ENCODE measurements at places on chromosomes 2 and 18.

DNA sequence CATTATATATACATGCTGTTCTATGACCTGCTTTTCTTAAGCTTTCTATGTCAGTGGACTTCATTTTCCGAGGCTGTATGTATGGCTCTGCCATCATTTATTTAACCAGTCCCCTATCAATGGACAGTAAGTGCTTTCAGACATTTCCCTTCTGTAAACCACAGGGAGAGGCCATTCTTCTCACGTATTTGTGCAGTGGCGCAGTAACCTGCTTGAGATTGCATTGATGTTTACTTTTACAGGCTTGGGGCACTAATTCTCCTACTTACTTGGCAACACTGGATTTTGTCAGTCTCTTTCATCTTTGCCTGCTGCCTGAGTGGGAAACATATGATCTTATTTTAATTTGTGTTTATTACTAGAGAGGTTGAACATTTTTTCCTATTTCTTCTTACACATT lies 52.1 kb downstream of the BOLA3 start:
- DNase-seq, result no peak

DNA sequence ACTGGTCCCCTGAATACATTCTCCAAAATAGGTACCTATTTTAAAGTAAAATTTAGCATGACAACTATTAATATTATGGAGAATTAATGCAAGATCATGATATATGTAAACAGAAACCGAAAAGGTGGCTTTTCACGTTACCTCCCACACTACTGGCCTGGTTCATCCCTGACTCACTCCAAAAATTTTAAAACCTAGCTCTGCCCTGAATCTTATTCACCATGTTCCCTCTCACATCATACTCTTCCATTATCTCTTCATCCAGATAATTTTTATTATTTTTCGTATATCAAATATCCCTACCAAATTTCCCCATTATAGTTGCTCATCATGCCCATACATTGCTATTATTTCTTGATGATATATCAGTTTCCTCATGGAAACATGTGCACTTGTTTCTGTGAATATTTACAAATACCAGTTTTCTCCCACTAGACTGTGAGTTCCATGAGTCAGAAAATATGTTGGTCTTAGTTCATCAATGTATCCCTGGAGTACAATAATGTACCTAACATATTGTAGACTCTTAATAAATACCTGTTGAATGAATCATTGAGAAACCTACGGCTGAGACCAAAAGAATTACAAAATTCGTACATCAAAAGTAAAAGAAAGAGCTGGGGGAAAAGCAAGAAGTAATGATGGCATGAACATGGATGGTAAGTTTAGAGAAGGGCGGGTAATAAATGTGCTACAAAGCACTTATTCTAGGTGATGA lies 360.1 kb upstream of the CHAC2 start:
- DNase-seq, result no peak

DNA sequence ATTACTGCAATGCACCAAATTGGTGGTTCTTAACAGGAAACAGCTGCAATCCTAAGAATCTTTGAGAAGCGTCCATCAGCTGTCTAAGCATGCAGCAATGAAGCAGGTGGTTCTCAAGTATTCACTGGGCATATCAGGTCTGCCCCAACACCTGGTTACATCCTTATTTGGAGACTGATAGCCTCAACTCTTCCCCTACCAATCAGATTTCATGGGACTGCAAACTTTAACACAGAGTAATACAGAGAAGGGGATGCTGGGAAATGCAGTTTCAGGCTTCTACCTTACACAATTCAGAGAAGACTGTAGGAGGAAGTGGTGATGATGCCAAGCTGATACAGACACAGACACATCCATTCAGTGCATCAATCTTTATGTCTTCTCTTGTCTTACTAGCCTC lies 240.5 kb downstream of the BCL2 start:
- no peak for DNase-seq

DNA sequence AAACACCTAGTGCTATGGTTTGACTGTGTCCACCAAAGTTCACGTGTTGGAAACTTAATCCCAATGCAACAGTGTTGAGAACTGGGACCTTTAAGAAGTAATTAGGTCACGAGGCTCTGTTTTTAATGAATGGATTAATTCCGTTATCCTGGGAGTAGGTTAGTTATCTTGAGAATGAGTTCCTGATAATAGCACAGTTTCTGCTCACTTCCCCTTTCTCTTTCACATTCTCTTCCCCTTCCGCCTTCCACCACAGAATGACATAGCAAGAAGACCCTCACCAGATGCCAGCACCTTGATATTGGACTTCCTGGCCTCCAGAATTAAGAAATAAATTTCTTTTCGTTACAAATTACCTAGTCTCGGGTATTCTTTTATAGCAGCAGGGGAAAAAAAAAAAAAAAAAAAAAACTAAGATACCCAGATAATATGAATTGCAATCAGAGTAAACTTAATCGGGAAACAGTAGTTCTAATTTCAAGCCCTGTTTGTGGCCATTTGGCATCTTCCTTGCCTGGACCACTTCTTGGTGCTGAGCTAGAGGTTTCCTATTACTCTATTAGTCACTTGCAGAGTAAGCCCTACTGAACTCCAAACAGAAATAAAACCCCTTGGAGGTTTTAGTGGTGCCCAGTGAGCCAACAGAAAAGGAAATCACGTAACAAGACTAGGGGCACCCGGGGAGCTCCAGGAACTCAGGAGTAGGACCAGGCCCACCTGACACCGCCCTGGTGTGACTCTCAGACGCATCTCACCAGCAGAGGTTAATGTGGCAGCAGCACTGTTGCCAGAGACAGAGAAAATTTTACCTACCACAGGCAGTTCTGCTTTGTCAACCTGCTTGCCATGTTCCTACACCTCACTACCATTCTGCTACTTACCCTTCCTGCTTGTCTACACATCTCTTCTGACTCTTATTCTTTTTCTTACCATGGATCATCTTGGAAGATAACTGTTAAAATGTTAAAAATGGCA lies 147.6 kb upstream of the CAB39 start:
- no peak for DNase-seq

DNA sequence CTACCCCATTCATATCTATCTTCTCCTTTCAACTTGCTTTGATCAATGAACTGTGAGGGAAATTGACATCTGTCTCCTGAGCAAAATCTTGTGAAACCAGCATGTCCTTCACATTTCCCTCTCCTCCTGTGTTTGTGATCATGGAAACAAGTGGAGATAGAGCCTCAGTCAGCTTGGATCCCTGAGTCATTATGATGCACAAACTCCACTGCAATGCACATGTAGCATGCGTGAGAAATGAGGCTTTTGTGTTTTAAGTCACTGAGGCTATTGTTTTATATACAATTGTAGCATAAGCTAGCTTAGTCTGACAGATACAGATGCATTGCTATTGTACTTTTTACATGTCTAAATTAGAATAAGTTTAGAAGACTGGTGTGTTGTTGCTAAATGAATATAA lies 85.2 kb upstream of the HNMT start:
- no peak for DNase-seq

DNA sequence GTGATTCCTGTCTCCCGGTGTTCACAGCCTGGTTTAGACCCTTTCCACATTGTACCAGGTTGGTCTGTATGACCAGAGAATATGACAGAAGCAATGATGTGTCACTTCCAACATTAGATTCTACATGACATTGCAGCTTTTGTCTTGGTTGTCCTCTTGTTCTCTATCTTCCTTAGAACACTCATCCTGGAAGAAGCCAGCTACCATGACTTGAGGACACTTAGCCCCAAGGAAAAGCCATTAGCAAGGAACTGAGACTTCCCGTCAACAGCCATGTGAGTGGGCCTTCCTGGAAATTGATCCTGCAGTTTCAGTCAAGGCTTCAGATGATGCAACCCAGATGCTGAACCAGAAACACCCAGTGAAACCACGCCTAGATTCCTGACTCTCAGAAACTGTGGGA lies 143.3 kb downstream of the MREG start:
- no peak for DNase-seq

- DNase-seq, result no peak
These were observed 99.4 kb upstream of the IL1R2 start for GRCh38 chr2:101892377-101892776.

DNA sequence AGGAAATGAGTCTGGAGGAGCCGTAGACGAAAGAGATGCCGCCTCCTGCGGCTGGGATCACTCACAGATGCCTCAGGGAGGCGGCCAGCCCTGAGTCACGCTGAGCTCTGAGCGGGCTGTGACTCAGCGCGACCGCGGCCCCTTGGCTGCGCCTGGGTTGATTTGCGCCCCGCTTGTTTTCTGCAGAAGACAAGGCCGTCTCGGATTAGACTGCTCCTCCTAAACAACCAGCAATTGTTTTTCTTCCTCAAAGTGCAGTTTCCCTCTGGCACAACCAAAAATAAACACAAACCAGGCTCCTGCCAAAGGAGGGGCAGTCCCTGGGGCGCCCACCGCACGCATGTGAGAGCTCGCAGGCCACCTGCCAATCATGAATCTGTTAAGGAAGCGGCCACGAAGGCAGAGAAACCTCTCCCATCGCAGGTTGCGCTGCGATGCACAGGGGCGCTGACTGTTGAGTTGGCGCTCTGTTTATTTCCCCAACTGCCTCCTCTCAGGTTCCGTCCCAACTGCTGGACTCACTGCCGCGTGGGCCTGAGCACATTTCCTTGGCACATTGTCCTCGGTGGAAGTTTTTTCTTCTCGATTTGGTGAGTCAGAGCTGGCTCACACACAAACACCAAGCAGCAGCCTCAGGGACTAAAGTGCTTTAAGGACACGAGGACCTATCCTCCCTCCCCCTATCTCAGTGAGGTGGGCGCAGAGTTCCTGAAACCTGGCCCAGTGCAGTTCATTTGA lies 85.2 kb upstream of the NDUFV2 start:
- peak; percentile 21 for DNase-seq

- DNase-seq, result no peak
These were observed 181.0 kb upstream of the SALL3 start for GRCh38 chr18:78798402-78799175.

DNA sequence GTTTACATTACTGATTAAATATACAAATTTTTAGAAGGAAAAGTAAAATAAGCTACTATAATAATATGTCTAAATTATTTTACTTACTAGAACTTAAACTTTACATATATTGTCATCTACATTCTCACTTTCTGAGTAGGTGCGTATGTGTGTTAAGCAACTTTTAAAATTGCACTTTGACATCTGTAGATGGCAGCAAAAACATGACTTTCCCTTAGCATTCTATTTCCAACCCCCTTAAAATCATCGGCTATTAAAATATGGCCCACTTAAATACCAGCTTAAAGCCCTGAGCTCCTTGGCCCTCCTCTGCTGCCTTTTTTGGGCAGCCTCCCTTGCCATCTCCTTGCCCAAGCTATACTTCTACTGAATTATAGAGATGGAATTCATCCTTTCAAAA lies 78.0 kb downstream of the UPP2 start:
- DNase-seq, result no peak

DNA sequence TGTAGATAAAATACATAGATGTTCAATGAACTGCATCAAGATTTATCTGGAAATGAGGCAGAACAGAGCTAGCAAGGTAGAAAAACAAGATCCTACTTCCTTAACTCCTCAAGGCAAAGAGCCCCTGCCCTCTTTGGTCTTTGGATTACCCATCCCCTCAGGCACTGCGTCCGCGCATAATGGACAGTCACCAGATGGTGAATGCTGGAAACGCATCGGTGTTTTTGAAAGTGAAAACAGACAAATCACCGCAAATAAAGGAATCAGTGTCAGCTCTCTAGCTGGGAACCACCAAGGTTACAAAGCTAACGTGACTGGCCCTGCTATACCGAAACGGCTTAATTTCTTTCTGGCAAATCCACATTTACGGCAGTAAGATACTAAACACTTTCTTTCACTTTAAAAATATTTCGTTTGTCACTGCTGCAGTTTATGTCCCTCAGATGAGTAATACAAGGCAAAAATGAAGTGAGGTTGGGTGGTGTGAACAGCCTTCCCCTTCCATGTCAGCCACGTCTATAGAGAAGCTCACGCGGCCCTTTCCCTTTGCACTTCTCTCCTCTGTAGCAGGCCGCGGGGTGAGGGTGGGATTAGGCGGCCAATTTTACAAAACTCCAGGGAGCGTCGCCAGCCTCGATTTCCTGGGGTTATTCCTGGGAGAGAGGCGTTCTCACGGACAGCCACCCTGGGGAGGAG lies 627 bp upstream of the GALR1 start:
- DNase-seq, result no peak

- no peak for DNase-seq
These were observed 51.9 kb upstream of the CREB1 start for GRCh38 chr2:207477896-207478295.

GRCh38 chr2:100699131-100699530 lies 120.8 kb upstream of the NPAS2 start:
- no peak for DNase-seq

DNA sequence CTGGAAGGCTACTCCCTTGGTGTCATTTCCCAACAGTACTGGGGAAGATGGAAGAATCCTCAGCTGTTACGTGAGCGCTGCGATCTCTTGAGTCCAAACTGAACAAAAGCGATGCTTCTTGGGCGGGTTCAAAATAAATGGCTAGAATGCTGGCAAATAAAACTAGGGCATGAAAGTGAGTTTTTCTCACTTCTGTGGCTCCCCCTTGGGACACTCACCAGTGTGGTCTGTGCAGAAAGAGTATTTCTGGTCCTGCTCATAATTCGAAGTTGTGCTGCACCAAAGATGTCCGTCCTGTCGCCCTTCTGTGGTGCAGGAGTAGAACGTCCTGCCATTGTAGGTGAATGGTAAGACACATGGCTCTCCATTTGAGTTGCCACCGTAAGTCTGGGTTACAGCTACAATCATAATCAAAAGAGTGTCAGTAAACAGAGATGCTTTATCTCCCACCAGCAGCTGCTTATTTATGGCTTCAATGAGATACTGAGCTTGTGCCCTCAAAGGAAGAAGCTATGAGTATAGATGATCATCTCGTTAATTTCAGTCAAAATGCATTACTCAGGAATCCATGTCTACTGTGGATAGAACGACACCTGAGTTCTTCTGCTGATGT lies 11.8 kb downstream of the FN1 start:
- no peak for DNase-seq

GRCh38 chr18:74571895-74572680 lies 25.6 kb upstream of the ZNF407 start:
- no peak for DNase-seq

DNA sequence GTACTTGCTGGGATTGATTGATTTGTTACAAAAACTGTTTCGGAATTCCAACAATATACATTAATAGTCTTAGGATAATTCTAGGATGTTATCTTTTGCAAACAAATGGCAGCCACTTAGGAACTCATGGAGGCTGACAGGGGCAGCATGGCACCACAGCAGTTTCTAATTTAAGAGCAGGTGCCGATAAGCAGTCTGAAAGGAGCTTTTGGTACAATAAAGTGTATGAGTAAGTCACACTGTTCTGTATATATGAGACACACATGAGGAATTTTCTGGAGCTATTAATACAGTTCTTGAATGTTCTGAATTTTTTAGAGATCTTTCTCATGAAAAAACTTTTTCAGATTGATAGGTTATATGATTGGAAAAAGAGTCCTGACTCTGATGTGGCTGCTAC lies 52.2 kb downstream of the EIF5B start:
- no peak for DNase-seq

DNA sequence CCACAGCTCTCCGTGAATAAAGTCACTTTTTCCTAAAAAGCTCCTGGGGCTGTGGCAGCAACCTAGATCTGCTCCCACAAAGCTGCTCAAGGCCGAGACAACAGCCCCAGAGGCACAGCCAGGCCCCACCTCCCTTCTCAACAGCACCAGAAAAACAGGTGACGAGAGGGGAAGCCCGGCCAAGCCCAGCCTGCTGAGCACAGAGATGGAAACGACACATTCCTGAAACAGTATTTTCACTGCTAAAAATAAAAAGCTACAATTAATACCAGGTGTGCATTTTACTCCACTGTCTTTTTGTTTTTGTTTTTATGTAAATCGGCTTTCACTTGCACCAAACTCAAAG lies 199.3 kb downstream of the HDAC4 start:
- DNase-seq, result no peak

- DNase-seq, result no peak
These were observed 25.8 kb downstream of the XDH start for GRCh38 chr2:31388736-31389135.

GRCh38 chr2:97734061-97735051 lies 21.0 kb downstream of the ZAP70 start:
- DNase-seq, result no peak
